Thymus (tissue), 14 donors: ENCODE measurements at places on chromosomes 1 and 21. TPM values are rescaled to one million over a fixed set of nuclear protein-coding genes. Genes with fewer than 3 reads are reported as not detected.

Gene NUP210L
- 0.05 TPM for polyA plus RNA-seq

GRCh38 chr1:1862905-1863547 is 27.9 kb downstream of the GNB1 start:
- no peak for DNase-seq

Gene SAMD13
- 2.6 TPM for polyA plus RNA-seq

DNA sequence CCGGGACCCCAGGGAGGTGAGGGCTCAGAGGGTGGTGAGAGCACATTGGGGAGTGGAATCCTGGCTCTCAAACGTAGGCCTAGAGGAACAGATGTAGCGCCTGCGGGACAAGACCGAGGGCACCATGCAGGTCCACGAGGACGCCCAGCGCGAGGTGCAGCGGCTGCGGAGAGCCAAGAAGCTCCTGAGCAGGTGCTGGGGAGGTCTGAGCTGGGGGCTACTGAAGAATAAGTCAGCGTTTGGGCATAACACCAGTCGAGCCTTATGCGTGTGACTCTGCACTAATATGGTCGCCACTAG is 2.6 kb upstream of the NBPF3 start:
- DNase-seq: no peak

Gene FMO2
- polyA plus RNA-seq: 5.5 TPM

Gene NUDC
- polyA plus RNA-seq: 48.1 TPM

GRCh38 chr1:20312818-20313217 is 22.1 kb downstream of the VWA5B1 start:
- no peak for DNase-seq

DNA sequence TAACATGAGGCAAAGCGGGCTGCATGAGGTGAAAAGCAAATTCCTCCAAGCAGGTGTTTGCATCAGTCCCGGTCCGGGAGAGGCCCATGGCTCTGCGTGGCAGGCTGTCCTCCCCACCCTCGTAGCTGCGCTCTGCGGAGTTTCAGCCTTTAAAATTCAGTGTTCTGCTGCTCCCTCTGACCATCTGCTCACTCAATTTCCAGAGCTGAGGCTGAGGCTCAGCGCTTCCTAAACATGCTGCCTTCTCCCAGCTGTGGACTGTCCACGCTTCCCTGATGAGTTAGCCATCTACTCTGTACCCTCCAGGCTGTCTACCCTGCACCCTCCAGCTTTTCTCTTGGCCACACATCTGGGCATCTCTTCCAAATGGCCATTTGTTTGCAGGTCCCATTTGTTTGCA is 87.7 kb downstream of the KCNJ6 start:
- DNase-seq: no peak

DNA sequence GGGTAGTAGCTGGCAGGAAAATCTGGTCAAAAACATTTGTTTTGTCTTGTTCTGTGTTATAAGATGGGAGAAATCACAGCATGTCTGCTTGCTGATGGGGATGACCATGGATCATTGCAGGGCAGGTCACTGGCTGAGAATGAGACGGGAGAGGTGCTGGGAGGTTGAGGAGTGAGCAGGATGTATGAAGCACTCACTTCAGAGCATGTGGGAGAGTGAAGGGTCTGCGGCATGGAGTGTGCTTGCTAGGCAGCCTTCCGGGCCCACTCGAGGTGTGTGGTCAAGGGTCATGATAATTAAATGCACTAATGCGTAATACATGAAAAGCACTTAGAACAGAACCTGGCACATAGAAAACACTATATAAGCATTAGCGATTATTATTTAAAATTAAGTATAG is 42.0 kb upstream of the SPOCD1 start:
- no peak for DNase-seq

DNA sequence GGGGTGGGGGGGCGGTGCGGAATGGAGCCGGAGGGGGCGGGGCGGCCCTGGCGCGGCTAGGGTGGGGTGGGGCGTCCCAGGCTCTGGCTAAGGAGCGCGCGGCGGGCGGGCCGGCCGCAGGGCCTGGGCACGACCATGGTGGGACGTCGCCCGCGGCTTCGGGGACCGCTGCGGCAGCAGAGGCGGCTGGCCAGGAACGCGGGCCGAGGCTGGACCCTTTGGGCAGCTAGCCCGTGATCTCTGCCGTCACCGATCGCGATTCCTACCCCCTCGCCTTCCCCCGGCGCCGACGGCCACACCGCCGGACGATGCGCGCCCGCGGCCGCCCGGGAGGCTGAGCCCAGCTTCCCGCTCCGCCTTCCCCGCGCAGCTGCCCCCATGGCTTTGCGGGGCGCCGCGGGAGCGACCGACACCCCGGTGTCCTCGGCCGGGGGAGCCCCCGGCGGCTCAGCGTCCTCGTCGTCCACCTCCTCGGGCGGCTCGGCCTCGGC is at the start of gene MAP3K21:
Gene MAP3K21, plus strand, starts transcription at position 74 of the 491 bp plus-strand sequence. Its CDS starts 305 bp downstream, at position 379.
- no peak for DNase-seq

- no peak for DNase-seq
These were observed 32.1 kb downstream of the LRP8 start for GRCh38 chr1:53295726-53296116.

Gene DYNLT5
- 1.9 TPM for polyA plus RNA-seq

GRCh38 chr21:39927304-39927886 is 60.2 kb downstream of the PCP4 start:
- DNase-seq: no peak

Gene RAB42
- 18.6 TPM for polyA plus RNA-seq

Gene NPHS2
- 0.02 TPM for polyA plus RNA-seq

Gene MYOM3
- polyA plus RNA-seq: 0.71 TPM

Gene C1orf226
- 1.1 TPM for polyA plus RNA-seq

GRCh38 chr1:173628888-173629287 is 6.2 kb upstream of the TEX50 start:
- no peak for DNase-seq

Gene SH3BP5L
- 15.0 TPM for polyA plus RNA-seq

Gene LAMC2
- polyA plus RNA-seq: 10.4 TPM

DNA sequence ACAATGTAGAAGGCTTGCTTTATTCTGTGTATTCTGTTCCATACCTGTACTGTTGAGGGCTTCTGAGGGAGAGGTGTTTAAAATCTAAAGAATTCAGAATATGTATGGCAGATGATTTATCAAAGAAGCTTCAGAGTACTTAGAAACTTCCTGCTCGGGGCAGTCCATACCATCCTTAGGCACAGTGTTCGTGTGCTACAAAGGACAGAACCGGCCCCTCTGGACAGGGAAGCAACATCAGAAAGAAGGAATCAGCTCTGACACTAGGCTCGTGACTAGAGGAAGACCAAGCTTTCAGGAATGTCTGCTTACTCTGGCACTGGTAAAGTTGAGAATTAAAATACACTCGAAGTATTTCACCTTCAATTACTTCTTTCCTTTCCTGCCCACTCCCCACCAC is 14.1 kb downstream of the SELP start:
- DNase-seq: no peak
